ENCODE measurements at places on chromosomes 3 and 15.

DNA sequence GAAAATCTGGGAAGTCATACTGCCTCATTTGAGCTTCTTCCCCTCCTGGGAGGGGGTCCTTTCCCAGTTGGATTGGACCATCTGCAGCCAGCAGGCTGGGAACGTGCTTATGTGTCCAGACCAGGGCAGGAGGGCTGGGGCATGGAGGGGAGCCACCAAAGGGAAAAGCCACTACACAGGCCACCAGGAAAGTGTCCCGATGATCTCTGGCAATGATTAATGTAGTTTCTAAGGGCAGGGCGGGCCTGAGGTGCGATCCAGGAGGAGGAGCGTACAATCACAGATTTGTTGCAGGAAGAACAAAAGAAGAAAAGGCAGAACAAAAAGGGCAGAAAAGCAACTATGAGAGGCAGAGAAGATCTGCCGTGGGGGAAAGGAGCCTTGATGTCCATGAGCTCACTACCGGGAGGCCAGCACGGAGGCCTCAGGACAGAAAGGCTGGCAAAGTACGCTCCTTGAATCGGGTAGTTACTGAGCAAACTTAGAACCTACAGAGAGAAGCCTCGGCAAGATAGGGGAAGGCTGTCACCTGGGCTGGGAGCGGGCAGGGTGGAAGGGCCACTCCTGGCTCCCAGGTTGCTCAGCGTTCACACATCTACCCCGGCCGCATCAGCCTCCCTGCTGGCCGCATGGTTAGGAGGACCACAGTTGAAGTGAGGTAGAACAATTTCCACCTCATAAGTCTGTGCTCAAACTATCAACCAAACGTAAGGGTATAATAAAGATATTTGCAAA is 79.5 kb upstream of the PCSK6 start:
- DNase-seq, result no peak

GRCh38 chr3:31529421-31529820 is 3.3 kb upstream of the STT3B start:
- no peak for DNase-seq

DNA sequence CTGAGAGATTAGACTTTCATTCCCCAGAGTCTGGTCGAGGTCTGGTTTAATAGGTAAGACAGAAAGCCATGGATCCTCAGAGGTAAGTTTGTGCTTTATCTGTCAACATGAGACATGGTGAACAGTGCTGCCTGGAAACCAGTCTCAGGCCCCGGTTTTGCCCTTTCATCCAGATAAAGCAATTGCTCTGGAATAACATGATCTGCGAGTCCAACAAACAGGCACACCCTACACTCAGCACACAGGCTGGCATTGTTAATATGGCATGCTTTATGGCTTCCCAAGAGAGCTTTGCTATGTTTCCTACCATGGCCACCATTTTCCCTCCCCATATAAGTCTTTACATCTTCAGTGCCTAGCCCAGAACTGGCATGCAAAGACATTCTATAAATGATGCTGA is 30.1 kb upstream of the MNS1 start:
- no peak for DNase-seq

- no peak for DNase-seq
Measured at GRCh38 chr3:184771301-184772127, 40.5 kb upstream of the VPS8 start.
